ENCODE measurements at places on chromosomes 7 and 10.

GRCh38 chr10:31549896-31550295 lies 230.9 kb downstream of the ZEB1 start:
- no peaks in the 10 kb centered on the region for H3K27me3 ChIP-seq
- peak overlapping the region; percentile 3 for H3K27ac ChIP-seq
- H3K4me3 ChIP-seq: no peak overlapping the region
- H3K36me3 ChIP-seq: no peaks in the 10 kb centered on the region
- H3K4me1 ChIP-seq: peaks cover 3% of the 10 kb centered on the region
- DNase-seq: no peak

DNA sequence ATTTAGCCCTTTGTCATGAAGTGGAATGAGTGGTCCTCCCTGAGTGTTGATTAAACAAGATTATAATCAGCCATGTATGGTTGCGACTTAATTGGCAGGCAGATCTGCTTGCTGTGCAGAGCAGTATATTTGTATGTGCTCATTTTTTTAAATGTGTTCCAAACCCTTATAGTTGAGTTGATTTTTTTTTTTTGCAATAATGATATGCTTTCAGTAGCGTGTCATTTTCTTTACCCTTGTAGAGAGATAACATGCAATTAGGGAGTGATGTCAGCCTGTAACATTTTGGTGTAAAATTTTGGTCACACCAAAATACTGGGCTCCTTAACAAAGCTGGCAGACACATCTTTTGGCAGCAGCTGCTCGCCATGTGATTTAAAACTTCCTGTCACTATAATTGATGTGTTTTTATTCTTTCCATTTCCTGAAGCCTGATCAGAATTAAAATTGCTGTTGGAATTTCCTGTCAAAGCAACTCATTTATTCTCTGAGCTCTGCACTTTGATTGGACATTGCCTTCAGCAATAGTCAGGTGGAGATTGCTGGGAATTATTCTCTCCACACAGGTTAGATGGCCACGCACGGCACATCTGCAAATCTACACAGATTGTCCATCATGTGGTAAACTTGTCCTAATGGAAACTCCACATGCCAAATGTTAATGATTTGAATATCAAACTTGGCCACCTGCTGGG lies 125.3 kb downstream of the DYNC1I1 start:
- H3K27me3 ChIP-seq: no peaks in the 10 kb centered on the region
- no peak overlapping the region for H3K27ac ChIP-seq
- no peak for DNase-seq
- H3K4me3 ChIP-seq: no peak overlapping the region
- H3K36me3 ChIP-seq: no peaks in the 10 kb centered on the region

DNA sequence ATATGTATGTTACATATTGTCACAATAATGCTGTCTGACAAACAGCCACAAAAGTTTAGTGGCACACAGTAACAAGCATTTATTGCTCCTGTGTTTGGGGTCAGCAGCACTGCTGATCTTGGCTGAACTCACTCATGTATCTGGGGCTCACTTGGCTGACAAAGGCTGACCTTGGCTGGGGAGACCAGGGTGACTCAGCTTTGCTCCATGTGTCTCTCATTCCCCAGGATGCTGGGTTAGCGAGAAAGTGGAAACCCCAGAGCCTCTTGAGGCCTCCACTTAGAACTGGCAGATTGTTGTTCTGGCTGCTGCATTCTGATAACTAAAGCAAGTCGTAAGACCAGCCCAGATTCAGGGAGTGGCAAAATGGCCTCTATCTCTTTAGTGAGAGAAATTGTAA lies 217.3 kb upstream of the HABP2 start:
- no peak overlapping the region for H3K27ac ChIP-seq
- H3K36me3 ChIP-seq: no peaks in the 10 kb centered on the region
- no peaks in the 10 kb centered on the region for H3K4me1 ChIP-seq
- no peak for DNase-seq
- no peaks in the 10 kb centered on the region for H3K27me3 ChIP-seq

DNA sequence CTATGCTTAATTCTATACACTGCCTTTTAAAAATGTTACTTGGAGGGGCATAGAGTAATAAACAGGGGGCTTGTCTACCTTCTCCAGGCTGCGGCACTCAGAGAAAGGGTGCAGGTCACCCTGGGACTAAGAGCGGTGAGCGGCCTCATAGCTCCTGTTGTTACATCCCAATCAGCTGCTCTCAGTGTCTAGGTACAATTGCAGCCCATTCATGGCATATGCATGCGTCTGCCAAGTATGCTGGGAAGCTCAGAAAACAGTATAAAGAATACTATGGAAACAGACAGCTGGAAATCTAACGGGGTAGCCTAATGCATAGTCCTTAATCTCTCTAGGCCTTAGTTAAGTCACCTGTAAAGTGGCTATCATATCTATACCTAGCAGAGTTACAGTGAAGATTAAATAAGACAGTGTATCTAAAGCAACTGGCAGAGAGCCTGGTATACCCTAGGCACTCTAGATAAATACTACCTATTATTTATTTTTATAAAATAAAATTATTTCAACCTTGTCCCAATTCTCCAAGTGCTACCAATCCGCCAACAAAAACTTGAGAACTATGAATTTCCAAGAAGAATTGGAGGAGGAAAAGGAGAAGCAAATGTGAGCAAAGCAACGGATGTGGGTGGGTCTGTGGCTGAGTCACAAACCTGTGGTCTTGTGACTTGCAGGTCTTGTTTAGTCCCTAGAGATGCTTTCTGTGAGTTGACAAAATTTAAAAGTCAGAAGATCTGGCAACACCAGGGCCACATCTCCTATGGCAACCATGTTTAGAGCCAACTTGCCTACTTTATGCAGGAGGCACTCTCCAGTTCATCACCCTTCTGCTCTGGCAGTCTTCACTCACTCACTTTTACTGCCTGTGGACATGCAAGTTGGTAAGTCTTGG lies 183.0 kb downstream of the RAPGEF5 start:
- no peaks in the 10 kb centered on the region for H3K4me1 ChIP-seq
- no peak overlapping the region for H3K4me3 ChIP-seq
- no peak for DNase-seq
- H3K27me3 ChIP-seq: no peaks in the 10 kb centered on the region
- H3K36me3 ChIP-seq: no peaks in the 10 kb centered on the region
- H3K27ac ChIP-seq: no peak overlapping the region

- peaks cover 44% of the 10 kb centered on the region for H3K4me1 ChIP-seq
- no peaks in the 10 kb centered on the region for H3K36me3 ChIP-seq
Measured at GRCh38 chr10:125159932-125160855, at the start of gene CTBP2. TSS of gene CTBP2 (minus strand) at chr10:125160563.

GRCh38 chr10:1630304-1630703 lies 107.0 kb downstream of the ADARB2 start:
- no peak for DNase-seq
- no peaks in the 10 kb centered on the region for H3K27me3 ChIP-seq

DNA sequence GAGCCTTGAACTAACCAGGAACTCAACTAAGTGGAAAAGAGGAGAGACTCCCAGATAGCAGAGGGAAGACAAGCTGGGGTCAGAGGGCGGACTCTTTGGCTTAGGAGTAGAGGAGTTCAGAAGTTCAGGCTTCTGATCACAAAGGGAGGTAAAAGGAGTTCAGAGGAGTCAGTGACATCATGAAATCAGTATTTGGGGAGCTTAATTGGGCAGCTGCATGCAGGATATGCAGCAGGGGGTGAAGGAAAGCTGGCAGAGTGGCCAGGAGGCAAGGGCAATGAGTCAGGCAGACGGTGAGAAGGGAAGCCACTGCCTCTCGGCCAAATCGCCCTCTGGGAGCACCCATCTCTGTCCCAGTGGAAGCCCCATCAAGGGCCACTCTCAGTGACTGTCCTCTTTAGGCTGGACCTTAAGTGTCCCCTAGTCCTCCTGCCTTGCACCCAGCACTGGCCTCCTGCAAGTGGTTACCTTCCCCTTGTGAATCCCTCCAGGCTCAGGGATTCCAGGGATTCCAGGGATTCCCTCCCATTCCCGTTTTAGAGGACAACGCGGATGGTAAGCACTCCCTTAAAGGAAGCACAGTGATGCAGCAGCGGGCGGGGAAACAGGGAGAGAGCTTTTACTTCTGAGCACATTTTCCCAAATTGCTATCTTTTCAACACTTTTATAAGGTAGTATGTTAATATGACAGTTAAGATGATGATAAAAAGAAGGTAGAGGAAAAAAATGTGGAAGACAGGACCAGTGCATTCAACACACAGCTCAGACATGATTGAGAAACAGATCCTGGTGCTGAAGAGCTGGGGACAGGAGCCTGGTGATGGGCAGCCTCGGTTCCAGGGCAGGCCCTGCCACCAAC lies 72.6 kb downstream of the KCNMA1 start:
- no peak overlapping the region for H3K27ac ChIP-seq
- H3K27me3 ChIP-seq: no peaks in the 10 kb centered on the region
- no peak for DNase-seq
- peaks cover 7% of the 10 kb centered on the region for H3K4me1 ChIP-seq
- no peak overlapping the region for H3K4me3 ChIP-seq

DNA sequence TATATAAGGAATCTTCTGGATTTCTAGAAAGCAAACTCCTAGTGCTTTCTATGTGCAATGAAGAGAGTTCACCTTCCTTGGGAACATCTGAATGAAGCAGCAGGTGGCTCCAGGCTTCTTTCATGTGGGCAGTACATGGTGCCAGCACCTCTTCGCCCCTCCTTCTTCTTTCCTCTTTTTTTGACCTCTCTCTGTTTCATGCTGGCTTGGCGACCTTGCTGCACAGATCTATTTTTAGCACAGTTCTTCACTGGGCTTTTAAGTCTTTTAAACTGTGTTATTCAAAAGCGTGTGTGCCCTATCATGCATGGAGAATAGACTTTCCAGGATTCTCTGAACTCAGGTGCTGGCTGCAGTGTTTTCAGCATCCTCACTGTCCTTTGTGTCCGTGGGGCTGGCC lies 400.3 kb upstream of the PRKCQ start:
- no peaks in the 10 kb centered on the region for H3K27me3 ChIP-seq
- H3K4me1 ChIP-seq: no peaks in the 10 kb centered on the region
- no peak for DNase-seq

DNA sequence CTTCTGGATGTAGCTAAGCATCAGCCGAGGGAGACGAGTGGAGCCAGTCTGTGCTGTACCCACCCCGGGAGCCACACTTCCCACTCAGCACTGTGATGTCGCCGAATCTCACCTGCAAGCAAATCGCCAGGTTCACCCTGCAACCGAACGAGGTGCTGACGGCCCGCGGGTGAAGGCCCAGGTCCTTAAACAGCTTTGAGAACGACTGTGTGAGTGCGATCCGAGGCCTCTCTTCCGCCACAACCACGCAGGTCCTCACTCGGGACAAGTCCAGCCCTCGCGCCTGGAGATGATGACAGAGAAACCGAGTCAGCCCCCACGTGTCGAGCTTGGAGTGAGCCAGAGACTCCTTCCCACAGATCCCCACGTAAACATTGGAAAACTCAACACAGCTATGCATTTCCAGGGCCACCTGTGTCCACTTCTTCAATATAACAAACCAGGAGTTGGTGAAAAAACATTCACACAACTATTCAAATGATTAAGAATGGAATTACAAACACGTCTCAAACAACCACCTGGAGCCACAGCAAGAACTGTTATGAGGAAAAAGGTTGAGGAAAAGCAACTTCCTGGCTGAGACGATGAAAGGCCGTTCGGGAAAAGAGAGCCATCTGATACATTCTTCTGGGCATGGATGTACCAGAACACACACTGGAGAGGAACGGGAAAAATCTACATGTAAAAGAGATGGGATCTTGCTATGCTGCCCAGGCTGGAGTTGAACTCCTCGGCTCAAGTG lies 191.8 kb downstream of the ZMYND11 start:
- no peak for DNase-seq
- H3K27me3 ChIP-seq: no peaks in the 10 kb centered on the region
- no peaks in the 10 kb centered on the region for H3K36me3 ChIP-seq
- H3K27ac ChIP-seq: no peak overlapping the region

DNA sequence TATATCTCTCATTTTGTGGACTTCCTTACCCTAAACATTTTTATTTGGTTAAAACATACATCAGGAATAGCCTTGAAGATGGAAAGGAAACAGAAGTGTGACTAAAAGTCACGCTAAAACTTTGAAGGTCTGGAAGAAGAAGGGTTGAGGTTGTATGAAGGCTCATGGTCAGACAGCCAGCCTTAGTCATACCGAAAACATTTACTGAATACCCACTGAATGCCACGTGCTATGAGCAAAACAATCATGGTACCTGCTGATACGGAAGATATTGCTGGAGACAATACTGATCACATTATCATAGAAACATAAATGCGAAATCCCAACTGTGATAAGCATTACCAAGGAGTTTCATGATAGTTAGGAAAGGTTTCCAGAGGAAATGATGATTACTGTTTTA lies 64.0 kb downstream of the PDZD8 start:
- H3K36me3 ChIP-seq: no peaks in the 10 kb centered on the region
- no peak for DNase-seq
- no peaks in the 10 kb centered on the region for H3K27me3 ChIP-seq
- H3K27ac ChIP-seq: no peak overlapping the region

GRCh38 chr7:42096681-42097561 lies 140.1 kb downstream of the GLI3 start:
- H3K27me3 ChIP-seq: no peaks in the 10 kb centered on the region
- no peak for DNase-seq
- peaks cover 4% of the 10 kb centered on the region for H3K4me1 ChIP-seq
- H3K4me3 ChIP-seq: no peak overlapping the region
- H3K27ac ChIP-seq: peak overlapping the region; percentile 56

DNA sequence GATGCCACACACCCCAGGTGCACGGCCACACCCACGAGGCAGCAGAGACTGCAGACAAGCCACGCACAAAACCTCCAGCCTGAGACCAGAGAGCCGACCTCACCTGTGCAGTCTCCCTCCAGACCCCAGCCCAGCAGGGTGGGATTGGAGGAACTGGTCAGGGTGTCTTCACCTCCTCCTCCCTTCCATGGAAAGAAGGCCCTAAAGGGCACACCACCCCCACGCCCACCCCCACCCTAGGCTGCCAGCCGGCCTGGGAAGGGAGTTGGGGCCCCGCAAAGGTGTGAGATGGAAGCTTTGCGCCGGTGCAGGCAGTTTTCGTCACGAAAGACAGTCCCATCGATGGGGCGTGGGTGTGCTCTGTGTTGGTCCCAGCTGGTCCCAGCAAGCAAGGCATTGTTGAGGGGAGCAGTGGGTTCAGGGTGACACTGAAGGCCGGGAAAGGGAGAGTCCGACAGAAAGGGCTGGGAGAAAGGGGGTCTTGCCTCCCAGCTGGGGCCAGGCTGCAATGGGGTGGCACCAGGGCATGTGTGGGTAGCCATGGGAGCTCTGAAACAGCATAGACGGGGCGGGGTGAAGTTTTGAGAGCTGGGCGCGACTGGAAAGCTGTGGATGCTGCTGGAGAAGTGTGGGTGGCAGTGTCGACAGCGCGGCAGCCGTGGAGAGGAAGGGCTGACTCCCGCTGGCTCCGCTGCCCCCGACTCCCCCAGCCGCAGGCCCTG lies 349.2 kb downstream of the GLRX3 start:
- H3K4me1 ChIP-seq: no peaks in the 10 kb centered on the region
- no peaks in the 10 kb centered on the region for H3K36me3 ChIP-seq
- no peak for DNase-seq
- no peak overlapping the region for H3K4me3 ChIP-seq
- no peaks in the 10 kb centered on the region for H3K27me3 ChIP-seq
- no peak overlapping the region for H3K27ac ChIP-seq

GRCh38 chr7:106054156-106054910 lies 57.8 kb downstream of the SYPL1 start:
- H3K27me3 ChIP-seq: no peaks in the 10 kb centered on the region
- no peaks in the 10 kb centered on the region for H3K36me3 ChIP-seq
- H3K4me3 ChIP-seq: no peak overlapping the region
- DNase-seq: no peak
- no peak overlapping the region for H3K27ac ChIP-seq

All from tibial nerve (tissue), 4 donors.